ENCODE measurements at places on chromosomes 13 and 19. TPM values are rescaled to one million over a fixed set of nuclear protein-coding genes. Genes with fewer than 3 reads are reported as not detected.

DNA sequence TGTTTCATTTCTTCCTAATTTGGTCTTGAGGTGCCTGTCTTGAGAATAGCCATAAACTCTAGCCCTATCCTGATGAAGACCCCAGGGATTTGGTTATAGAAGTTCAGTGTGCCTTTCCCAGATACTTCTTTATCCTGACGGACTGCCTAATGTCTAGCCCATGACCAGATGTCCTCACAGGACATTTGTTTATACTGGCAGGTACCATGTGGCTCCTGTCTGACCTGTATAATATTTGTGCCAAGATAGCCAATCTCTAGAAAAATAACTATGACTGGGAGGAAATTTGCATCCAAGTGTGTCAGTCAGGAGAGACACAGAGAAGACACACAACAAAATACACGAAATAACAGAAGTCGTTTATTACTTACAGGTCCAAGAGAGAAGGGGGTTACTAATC lies 69.2 kb upstream of the MIR17HG start:
- DNase-seq = no peak

DNA sequence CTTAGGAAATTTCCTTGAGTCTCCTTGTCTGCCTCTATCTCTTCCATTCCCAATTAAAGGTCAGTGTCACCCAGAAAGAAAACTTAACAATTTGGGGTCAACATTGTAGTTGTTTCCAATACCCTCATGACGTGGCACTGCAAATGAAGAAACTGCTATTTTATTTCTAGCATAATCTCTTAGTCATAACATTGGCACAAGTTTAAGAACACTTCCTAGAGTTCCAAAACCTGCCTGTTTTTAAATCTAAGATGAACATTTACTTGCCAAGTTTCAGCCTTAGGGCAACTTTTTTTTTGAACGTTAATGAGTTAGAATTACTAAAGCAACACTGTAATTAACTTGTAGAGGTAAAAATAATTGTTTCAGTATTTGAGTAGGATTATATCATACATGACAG lies 108.0 kb downstream of the LMO7 start:
- DNase-seq = no peak

GRCh38 chr19:33789344-33789743 lies 7.3 kb upstream of the KCTD15 start:
- DNase-seq = no peak

- no peak for DNase-seq
Measured at GRCh38 chr19:5494773-5495172, 39.6 kb downstream of the ZNRF4 start.

SYNGR4 gene
- total RNA-seq = not detected

SYT3 gene
- 0.23 TPM for total RNA-seq

- no peak for DNase-seq
Measured at GRCh38 chr13:102856557-102856956, 10.7 kb downstream of the ERCC5 start.

DNA sequence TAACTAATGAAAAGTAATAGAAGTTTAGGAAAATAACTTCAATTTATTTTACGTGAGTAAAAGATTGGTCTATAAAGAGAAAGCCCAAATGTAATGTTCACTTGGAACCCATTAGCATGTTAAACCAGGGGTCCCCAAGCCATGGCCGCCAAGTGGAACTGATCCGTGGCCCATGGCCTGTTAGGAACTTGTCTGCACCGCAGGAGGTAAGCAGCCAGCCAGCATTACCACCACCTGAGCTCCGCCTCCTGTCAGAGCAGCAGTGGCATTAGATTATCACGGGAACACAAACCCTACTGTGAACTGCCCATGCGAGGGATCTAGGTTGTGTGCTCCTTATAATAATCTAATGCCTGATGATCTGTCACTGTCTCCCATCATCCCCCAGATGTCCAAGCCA lies 818.7 kb upstream of the GPC6 start:
- DNase-seq = no peak

ZSCAN4 gene
- total RNA-seq = not detected

KANK3 gene
- 0.83 TPM for total RNA-seq

VPS36 gene
- 331 TPM for total RNA-seq

DNA sequence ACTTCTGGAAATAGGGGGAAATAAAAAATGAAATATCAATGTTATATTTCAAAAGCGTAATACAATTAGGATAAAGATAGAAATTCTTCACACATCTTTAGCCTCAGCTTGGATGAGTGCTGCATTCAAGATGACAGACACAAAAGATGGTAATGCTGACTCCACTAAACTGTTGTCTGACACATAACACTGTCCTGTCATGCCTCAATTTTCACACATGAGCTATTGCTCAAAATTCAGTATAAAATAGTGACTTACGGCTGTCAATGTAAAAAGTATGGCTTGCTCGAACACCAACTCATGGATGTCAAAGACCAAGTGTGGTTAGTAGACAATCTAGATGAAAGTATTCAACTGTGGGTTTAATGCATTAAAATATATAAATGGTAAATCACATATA lies 94.5 kb downstream of the KLF12 start:
- DNase-seq = no peak

PSPN gene
- 1.8 TPM for total RNA-seq

CDC37 gene
- 112 TPM for total RNA-seq

ZNF568 gene
- total RNA-seq = 7.5 TPM

SMARCA4 gene
- total RNA-seq = 142 TPM

GRCh38 chr19:14703833-14704232 lies 14.0 kb downstream of the ZNF333 start:
- DNase-seq = no peak

DNA sequence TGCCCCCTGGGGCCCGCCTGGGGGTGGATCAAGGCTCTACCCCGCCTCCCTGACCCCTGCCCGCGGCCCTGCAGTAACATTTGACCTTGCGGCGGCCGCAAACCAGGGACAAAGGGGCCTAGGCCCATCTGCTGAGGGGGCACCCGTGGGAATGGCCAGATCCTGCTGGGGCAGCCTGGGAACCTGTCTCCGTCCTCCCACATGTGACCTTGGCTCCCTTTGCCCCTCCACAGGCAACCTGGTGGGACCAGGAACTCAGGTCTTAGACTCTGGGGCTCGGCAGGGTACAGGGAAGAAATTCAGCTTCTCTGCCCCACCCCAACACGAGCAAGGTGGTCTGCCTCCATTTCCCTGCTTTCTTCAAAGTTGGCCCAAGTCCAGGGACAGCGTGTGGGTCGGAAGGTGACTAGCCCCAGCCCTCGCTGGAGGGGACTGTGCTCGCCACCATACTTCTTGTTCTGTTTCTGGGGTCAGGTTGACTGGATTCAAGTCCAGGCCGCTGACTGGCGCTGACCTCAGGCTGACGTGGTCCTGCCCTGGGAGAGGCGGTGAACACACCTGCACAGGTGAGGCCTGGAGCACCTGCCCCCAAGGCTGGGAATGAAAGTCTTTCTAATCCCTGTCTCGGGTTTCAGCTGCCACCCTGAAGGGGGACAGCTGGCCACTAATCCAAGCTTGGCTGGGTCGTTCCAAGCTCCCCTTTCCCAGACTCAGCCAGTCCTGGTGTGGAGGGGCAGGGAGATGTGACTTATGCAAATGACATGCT lies 2.5 kb upstream of the NR2F6 start:
- no peak for DNase-seq

GRCh38 chr13:97913206-97913605 lies 40.3 kb upstream of the IPO5 start:
- no peak for DNase-seq

GAPDHS gene
- 4.1 TPM for total RNA-seq

DNA sequence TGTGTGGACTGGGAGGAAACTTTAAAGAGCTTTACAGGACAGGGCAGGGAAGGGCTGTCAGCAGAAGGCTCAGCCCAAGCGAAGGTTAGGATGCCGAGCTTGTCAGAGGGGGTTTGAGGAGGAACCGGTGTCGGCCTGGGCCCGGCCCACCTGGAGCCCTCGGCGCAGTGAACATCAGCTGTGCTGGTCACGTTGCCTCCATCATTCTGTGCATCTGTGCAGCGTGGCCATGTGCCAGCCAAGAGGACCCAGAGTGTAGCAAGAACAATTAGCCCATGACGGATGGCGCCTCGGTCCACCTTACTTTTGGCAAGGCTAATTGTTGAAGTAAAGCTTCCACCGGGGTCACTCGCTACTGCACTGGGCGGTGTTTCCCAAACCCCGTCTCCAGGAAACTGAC lies 161.4 kb downstream of the PTPRS start:
- DNase-seq = no peak

DNA sequence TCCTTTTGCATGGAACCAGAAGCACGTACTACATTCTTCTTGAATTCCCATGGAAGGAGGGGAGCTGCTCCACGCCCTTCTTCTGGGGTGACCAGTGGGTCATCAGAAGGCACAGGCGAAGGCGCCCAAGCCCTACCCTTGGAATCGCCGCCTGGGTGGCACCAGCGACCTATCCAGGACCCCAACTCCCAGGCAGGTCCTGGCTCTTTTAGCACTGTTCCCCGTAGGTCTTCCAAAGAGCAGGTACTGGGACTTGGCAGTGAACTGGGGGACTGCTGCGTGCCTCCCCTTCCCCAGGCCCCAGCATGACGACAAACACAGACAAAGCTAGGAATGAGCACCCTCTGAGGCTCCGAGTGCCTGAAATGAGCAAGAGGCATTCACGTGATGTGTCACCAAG lies 45.0 kb downstream of the CEBPG start:
- no peak for DNase-seq

PABPC3 gene
- 0.51 TPM for total RNA-seq

SIGLECL1 gene
- not detected for total RNA-seq

CEACAM4 gene
- not detected for total RNA-seq

DNA sequence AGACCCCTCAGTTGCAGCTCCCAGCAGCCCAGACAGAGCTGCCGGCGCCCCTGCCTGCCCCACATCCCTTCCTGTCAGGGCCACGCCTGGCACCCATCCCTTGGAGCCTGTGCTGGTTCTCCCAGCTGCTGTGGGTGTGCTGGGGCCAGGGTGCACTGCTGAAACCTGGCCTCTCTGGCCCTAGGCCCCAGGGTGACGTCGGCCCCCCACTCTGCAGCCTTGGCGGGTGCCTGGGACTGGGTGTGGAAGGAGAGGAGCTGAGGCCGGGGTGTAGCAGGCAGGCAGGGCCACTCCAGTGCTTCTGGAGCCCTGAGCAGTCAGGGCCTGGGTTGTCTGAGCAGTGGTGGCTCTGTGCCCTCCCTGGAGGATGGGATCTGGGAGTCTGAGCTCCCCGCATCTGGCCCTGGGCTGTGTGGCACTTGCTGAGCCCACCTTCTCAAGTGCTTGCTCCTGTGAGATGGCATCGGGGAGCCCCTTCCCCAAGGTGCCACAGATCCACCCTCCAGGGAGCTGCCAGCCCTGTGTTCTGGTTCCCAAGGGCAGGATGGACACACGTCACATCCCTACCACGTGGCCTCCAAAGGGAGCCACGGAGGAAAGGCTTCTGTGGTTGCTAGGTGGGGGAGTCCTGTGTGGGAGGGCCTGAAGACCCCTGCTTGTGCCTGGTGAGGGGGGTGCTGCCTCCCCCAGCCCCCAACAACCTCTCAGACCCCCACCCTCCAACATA lies 5.2 kb downstream of the PLEKHJ1 start:
- DNase-seq = no peak
